ENCODE measurements at places on chromosomes 2 and 18.
A peak's percentile ranks its signal among the peaks of the same experiment; 100 is the strongest.

DNA sequence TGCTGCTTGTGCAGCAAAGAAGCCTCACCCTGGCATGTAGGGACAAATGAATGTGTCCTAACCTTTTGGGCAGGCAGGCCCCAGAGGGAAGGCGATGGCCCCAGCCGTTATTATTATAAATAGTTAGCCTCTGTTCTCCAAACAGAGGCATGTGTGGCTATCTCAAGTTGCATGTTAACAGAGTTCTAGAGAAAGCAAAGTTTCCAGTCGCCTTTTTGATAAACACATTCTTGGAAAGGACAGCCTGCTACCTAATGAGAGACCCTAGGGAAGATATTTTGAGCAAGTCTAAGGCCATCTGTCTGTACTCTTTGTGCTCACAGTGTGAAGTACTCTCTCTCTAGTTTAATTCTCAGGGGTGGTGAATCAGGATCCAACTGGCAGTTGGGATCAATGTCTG is 97.4 kb upstream of the FHL2 start:
- DNase-seq = no peak

- no peak for DNase-seq
Observed at GRCh38 chr2:4579977-4580376, 876.6 kb downstream of the DCDC2C start.

GRCh38 chr2:114456566-114456965 is 14.1 kb downstream of the DPP10 start:
- DNase-seq = no peak

DNA sequence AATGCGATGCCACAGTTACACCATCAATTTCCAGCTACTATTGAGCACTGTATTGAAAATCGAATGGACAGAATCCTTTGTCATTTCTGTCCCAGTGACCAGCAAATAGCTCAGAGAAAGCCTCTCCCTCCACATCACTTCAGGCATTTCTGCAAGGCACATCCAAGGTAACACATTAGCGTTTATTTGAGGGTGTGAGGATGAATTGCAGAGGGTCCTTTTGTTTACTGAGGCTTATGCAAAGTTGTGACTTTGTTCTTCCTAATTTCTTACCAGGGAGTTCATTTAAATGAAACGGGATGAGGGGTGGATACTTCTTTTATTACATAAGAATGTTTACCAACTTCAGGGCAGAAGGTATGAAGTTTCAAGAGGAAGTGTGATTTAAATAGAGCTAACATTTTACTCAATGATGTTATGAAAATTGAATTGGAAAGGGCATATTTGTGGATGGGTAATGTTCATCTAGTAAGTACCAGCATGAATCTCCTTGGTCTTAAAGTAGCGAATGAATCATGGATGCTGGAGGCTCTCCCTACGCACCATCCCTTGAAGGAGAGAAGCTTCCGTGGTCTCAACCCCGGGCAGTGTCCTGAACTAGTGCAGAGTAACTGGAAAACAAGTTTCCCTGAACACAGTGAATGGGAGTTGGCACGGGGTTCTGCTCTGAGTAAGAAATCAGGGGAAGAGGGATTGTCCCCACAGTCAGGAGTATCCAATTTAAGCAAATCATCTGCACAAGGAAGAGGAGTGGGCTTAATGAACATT is 756.5 kb downstream of the GALR1 start:
- DNase-seq = no peak

- no peak for DNase-seq
Observed at GRCh38 chr2:121335294-121336290, 50.6 kb upstream of the TFCP2L1 start.

DNA sequence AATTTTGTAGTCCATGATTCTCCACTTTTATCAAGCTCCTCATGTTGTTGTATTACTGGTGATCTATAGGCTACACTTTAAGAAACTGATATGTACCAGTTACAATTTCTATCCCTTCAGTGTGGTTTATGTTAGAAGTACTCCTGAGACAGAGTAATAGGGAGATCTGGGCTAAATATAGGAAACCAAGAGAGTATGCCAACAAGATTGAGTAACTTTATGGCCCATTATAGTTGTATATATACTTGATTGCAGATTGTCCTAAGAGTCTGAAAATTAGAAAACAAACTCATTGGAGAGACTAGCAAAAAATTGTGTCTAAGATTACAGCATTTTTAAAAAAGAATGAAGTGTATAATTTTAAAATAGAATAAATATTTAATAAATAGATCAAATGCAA is 605.6 kb downstream of the XIRP2 start:
- DNase-seq = no peak

GRCh38 chr2:58448065-58448507 is 207.0 kb upstream of the FANCL start:
- DNase-seq = peak; percentile 68

DNA sequence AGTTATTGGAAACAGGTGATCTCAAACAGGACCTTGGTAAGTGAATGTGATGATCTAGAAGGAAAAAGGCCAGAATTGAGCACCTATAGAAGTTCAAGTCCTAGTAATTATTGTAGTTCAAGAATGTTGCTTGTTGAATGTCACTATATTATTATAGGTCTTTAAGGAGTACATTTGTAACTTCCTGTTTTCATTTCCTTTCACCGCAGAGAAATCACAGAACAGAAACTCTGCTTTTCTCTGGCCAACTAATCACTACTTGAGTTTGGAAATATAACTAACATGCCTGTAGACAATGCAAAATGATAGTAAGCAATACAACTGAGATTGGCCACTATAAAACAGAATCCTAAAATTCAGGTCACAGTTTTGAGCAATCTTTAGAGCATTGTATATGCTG is 61.8 kb upstream of the EFEMP1 start:
- no peak for DNase-seq

DNA sequence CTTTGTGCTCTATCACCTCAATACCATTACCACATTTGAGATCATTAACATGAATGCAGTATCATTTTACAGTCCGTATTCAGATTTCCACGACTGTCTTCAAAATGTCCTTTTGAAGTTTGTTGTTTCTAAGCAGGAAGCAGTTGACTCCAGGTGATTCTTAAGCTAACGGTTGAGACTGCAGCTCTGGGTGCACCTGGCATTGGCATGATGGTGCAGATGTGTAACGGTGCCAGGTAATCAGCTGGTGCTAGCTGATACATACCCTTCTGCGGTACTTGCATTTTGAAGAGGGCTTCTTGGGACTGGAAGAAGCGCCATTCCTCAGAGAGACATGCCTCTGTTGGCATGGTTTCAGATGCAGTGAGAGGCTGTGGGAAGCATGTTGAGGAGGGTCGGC is 19.5 kb downstream of the SIGLEC15 start:
- DNase-seq = no peak

DNA sequence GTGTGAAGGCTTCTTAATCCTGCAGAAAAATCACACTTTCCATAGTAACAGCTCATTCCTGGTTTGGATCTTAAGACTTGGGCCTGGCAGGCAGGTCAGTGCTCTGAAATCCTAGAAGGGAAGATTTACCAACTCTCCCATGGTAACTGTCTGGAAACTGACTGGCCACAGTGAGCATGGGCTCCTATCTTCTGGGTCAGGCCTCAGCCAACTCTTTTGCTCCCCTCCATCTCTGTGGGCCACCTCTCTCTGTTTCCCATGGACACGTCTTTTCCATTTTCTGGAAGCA is 86.7 kb downstream of the ACAA2 start:
- no peak for DNase-seq

DNA sequence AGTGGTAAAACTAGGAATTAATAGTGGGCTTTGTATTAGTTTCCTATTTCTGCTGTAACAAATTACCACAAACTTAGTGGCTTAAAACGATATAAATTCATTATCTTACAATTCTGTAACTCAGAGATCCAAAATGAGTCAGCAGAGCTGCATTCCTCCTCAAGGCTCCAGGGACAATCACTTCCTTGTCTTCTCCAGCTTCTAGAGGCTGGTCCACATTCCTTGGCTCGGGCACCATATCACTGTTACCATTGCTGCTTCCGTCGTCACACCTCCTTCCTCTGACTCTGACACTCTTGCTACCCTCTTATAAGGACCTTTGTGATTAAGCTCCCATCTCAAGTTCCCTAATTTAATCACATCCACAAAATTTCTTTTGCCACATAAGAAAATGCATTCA is 567.8 kb upstream of the KLHL29 start:
- no peak for DNase-seq
